Stimulated activated CD4-positive, alpha-beta T cell treated with anti-CD3 and anti-CD28 coated beads, Interleukin-1b, Interleukin-23, amount 100 ng/mL, for 24 hours (primary cell): ENCODE measurements at places on chromosomes 6 and 20.

DNA sequence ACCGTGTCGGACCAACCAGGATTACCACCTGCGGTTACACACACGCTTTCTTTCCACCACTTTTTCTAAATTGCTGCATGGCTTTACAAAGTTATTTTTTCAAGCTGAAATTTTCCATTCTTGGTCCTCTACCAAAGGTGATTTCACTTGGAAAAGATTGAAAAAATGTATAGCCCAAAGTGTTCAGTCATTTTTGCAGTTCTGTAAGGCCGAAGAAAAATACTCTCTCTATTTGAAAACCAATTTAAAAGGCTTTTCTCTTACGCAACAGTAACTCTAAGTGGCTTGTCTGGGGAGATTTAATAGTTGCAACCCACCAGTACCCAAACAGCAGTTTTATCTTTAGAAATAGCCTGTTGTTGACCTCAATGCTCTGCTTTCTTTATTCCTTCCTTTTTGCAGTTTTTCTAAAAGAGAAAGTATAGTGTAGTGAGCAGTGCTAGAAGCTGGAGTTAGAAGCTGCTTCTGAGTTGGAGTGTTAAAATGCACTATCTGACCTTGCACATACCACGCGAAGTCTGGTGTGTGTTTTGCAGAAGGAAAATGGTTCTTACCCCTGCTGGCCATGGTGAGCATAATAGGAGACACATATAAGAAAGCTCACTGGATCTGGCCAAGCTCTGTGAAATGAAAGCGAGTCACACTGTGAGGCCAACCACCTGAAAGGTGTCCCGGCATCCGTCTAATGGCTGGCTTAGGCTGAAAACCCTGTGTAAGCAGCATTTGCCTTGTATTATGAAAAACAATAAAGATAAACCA, 271.6 kb upstream of the PRND start:
- DNase-seq = no peak

- DNase-seq = no peak
Measured at GRCh38 chr6:142822383-142822782, 122.6 kb downstream of the HIVEP2 start.

DNA sequence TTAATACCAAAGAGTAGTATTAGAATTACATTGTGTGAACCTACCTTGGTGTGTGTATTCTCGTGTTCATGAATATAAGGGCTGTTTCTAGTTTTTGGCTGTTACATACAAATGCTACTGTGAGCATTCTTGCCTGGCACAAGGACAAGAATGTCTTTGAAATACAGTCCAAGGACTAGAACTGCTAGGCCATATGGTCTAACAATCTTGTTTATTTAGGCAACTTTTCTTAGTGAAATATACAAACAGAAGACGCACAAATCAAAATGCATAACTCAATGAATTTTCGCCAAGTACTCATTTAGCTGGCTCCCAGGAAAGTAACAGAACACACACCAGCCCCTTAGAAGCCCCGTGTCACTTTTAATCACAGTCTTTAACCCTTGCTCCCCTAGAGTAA, 28.5 kb downstream of the KDM1B start:
- no peak for DNase-seq

DNA sequence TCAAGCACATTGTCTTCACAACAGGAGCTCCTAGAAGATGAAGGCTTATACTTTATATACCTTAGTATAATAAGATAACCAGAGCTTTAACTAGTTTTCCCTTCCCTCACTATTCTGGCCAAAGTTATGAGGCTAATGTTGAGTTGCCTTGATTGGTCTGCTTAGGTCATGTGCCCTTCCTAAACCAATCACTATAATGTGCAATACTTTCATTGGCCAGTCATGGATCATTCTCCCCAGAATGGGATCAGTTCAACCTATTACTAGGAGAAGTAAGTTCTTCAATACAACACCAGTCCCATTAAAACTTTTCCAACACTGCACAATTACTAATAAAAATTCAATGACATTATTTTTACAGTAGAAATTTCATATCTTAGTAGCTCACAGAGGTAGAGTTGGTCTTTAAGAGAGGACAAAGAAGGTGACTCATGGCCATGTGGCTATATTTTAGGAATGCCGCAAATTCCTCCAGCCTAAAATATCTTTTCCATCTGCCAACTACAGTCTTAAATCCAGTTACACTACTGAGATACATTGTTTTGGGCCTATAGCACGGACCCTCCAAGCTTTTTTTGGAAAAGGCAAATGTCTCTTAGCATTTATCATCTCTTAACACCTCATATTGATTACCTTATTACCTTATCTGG, 12.5 kb upstream of the POU3F2 start:
- no peak for DNase-seq
